ENCODE measurements at places on chromosomes 2 and 18.
A peak's percentile ranks its signal among the peaks of the same experiment; 100 is the strongest.

DNA sequence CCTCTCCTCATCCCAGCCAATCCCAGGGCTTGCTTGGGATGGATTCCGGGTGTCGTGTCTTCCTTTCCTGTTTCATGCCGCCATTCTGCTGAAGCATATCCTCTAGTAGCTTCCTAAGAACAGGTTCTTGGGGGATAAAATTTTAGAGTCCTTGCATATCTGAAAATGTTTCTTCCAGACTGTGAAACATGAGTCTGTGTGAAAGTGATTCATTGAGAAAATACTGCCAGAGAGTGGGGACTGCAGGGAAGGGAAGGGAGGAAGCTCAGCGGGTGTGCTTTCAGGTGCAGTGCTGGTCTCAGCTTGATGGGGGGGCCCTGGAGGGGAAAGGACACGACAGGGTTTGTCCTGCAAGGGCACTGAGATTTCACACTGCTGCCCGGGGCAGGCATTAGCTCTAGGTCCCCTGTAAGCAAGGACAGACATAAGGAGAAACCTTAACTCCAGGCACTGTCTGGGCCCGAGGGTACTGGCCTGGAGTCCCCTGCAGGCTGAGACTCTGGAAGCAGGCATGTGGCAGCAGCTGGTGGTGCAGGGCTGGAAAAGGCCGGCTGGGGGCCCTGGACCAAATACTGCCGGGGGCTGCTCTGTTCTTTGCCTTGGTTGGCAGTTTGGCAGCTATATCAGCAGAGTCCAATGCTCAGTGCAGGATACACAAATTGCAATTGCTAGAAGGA lies 97.6 kb upstream of the HS6ST1 start:
- no peak for DNase-seq

- DNase-seq = no peak
Measured at GRCh38 chr2:391696-392095, 103.8 kb upstream of the ALKAL2 start.

- no peak for DNase-seq
Measured at GRCh38 chr2:7749895-7750559, 832.8 kb downstream of the RNF144A start.

DNA sequence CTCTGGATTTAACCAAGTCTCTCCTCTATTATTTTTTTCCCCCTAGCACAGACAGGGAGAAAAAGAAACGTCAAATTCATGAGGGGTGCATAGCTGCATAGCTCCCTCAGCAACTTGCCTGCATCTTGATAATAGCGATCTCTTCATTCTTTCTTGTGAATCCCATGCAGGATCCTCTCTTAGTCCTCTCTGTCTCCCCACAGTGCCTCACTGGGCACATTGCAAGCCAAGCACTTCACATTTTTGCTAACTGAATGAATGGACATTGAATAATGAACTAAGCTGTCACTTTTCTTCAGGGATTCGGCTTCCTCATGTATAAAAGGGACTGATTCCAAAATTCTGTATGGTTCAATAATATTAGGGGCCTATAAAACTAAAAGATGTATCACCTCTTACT lies 2.9 kb upstream of the EPB41L3 start:
- DNase-seq = peak; percentile 45

DNA sequence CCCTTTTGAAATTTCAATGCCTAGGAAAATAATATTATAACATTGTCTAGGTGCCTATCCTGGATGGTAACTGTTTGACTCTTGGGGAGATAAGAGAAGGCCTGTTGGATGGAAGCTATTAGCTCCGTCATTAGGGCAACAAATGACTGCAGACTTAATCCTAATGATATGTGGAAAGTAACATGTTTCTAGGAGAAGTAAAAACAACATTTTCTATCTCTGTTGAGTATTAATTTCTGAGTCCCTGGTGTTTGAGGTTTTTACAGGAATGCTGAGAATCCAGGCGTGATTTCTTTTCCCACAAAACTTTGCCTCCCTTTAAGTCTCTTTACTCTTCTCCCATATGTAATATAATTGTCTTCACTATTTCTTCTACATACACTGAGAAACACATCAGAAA lies 159.1 kb downstream of the GALNT1 start:
- DNase-seq = no peak

- DNase-seq = no peak
Measured at GRCh38 chr18:2425426-2426317, 145.6 kb downstream of the METTL4 start.

DNA sequence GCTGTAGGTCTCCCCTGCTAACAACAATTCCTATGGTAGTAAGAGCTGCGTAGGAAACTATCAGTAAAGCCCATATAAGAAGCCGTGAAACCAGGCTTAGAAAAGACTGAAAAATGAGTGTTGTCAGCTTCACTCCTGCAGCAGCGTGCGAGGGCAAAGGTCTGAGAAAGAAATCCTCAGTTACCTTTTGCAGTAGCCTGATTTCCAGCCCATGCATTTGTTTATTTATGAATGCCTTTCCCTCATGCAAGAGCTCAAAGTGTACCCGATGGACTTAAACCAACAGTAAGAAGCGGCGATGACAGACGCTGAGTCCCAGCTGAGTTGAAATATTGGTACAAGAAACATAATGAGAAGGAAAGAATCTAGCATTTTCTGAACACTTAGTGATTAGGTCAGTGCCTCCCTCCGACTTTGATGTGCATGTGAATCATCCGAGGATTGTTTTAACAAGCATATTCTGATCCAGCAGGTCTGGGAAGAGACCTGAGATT lies 15.0 kb upstream of the POLI start:
- DNase-seq = peak; percentile 34
